Brain pericyte (primary cell): ENCODE measurements at places on chromosomes 16 and 17.

DNA sequence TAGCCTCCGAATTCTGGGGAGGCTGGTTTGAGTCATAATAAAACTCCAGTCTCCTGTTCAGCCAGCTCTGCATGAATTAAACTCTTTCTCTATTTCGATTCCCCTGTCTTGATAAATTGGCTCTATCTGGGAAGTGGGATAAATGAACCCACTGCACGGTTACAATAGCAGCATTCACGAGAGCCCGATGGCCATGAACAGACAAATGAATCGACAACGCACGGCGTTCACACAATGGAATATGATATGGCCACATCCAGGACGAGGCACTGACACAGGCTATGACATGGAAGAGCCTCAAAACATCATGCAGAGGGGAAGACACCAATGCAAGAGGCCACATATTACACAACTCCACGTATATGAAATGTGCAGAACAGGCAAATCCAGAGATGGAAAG, 5.6 kb upstream of the CARD14 start:
- no peak for DNase-seq

DNA sequence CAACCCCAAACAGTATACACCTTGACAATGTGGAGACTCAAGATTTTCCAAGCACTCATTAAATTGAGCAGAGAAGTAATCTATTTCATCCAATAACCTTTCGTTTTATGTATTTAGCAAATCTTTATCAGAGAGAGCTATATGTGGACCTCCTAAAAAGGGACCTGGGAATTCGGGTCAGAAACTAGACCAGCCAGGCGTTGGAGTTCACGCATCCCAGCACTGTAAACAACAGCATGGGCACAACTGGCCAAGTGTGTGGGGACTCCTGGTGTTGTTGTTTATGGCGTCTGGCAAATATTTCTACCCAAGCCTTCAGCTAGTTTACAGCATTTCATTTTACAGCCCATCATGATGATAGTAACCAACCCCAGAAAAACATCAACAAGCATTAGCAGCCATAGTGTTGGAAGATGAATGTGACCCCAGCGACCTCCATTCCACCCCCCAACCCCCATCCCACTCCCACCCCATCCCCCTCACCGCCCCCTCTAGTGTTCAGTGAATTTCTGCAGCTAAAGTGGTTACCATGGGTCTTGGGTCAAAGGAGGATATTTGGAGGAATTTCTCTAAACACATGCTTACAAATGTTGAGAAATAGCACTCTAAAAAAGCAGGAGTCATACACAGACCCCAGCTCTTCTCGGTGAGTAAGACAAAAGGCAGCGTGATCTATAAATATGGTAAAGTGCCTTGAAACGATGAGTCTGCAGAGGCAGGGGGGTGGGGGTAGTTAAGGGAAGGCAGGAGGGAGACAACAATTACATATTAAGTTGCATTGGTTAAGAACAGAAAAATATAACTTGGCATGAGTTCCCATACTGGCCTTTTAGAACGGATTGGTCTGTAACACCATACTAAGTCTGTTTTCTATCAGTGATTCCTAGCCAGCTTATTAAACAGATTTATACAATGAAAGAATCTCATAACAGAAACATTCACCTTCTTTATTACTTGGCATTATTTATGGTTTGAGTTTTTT, 91.4 kb upstream of the TBX2 start:
- DNase-seq: peak; percentile 86

DNA sequence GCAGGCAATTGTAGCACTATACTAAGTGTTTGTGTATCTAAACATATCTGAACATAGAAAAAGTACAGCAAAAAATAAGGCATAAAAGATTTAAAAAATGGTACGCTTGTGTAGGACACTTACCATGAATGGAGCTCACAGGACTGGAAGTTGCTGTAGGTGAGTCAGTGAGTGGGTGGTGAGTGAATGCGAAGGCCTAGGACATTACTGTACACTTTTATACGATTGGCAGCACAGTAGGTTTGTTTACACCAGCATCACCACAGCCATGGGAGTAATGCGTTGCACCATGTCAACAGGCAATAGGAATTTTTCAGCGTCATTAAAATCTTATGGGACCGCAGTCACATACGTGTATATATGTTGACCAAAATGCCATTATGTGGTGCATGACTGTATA, 45.6 kb downstream of the DNAH9 start:
- DNase-seq: no peak

GRCh38 chr16:88370365-88370764, 12.4 kb upstream of the ZNF469 start:
- no peak for DNase-seq

- no peak for DNase-seq
These were observed 22.4 kb upstream of the MFSD6L start for GRCh38 chr17:8821446-8822105.

DNA sequence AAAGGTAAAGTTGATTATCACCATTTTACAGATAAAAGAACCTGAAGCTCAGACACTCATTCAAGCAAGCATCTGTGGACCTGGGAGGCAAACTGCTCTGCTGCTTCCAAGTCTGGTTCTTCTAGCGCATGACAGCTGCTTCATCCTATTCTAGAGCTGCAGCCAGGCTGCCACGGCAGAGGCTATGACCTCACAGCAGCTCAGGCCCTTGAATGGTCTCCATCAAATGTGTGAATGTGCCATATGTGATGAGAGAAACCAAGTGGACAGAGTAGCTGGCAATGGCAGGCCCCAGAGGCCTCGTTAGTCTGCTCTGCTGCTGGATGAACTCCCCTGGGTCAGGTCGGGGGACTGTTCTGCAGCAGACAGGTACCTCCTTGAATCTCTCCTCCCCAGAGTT, 30.7 kb upstream of the FOXJ1 start:
- no peak for DNase-seq

- no peak for DNase-seq
These were observed 28.8 kb downstream of the ZCCHC14 start for GRCh38 chr16:87463722-87464690.

DNA sequence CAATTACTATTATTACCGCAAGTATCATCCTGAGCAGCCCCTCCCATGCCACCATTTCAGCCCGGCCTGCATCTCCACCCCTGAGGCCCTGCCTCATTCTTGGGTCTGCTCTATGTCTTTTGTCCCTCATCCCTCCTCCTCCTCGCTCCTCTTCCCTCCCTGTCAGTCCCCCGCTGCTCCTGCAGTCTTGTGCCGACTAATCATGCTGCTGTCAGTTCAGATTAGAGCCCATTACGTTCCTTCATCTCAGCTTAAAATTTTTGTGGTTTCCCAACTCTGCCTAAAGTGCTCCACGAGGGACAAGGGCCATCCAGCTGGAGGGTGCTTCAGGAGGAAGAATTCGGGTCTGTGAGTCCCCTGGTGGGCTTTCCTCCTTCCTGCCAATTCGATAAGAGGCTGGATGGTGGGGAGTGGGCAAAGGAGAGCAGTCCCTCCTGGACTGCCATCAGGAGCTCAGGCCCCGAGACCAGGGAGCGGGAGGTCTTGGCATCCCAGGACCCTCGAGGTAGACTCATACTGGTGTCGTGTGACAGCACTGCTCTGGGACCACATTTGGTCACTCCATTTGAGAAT, 32.9 kb upstream of the GOSR2 start:
- no peak for DNase-seq

GRCh38 chr17:76336756-76337412, 16.8 kb downstream of the PRPSAP1 start:
- DNase-seq: no peak

GRCh38 chr17:30920282-30920681, 1.5 kb upstream of the ADAP2 start:
- DNase-seq: no peak

DNA sequence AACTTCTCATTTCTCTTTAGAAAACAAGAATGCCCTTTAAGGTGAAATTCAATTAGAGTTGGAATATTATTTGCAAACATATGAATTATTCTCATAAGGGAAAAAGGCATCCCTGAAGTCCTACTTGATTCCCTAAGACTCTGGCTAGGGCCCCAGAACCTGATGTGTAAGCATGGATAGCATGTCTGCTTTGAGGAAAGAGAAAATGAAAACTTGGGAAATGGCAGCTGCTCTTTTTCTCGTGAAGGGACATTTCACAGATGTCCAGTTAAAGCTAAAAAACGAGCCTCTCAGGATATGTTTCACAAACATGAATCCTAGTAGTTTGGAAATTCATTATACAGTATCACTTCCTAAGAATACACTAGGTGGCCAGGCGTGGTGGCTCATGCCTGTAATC, 112.3 kb upstream of the CLEC3A start:
- DNase-seq: no peak

- DNase-seq: no peak
These were observed 49.9 kb upstream of the CPNE2 start for GRCh38 chr16:57042157-57043111.

GRCh38 chr17:66548158-66548557, 245.7 kb downstream of the PRKCA start:
- DNase-seq: no peak

DNA sequence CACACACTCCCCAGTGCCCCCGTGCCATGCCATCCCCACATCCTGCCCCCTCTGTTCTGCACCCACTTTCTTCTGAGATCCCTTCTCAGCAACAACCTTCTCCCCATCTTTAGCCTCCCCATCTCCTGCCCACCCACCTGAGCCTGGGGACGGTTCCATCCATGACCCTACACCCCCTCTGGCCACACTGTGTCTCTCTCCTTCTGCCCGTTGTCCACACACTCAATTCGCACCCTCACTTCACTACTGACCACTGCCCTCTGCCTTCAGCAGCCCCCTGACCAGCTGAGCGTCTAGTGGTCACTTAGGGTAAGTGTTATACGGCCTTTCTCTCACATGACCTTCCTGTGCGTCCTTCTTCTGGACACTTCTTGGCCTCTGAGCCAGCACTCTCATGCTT, 6.1 kb downstream of the ARHGAP27 start:
- DNase-seq: no peak

DNA sequence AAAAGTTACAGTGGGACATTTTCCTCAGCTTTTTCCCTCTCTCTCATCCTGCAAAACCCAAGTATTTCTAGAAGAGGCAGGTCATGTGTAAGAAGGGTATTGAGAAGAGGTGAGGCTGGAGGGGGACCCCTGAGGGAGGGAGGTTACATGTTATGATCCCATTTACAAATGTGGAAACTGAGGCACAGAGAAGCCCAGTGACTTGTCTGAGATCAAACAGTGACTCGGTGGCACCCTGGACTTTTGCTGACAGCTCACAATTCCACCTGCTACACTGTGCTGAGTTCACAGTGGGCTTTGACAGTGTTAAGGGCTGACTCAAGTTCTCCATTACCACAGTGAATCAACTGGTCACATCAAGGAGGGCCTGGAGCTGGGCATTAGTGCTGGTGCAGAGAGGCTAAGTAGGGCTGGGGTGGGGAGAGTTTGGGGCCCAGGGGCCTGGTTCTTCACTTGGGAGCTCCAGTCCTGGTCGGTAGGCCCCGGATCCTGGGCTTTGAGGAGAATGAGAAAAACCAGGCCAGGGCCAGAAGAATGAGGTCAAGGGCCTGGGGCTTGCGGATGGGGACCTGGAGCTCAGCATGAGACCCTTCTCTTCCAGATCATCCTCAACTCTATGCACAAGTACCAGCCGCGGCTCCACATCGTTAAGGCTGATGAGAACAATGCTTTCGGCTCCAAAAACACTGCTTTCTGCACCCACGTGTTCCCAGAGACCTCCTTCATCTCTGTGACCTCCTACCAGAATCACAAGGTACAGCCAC, 26.0 kb downstream of the TBX4 start:
- no peak for DNase-seq

- DNase-seq: no peak
These were observed 10.5 kb downstream of the SLC13A5 start for GRCh38 chr17:6702567-6703215.

DNA sequence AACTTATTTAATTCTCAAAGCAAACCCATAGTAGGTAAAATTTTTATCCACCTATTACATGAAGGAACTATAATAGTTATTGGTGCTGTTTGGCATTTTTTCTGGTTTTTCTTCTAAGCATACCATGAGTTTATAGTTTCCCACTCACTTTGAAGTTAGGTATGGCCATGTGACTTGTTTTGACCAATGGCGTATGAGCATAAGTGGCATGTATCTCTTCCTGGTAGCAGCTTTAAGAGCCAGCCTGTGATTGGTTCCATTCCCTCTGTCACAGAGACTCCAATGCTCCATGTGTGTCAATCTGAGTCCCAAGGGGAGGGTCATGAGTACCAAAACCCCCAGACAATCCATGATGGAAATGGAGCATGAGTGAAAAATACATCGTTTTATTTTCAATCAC, 282.9 kb upstream of the N4BP1 start:
- no peak for DNase-seq

DNA sequence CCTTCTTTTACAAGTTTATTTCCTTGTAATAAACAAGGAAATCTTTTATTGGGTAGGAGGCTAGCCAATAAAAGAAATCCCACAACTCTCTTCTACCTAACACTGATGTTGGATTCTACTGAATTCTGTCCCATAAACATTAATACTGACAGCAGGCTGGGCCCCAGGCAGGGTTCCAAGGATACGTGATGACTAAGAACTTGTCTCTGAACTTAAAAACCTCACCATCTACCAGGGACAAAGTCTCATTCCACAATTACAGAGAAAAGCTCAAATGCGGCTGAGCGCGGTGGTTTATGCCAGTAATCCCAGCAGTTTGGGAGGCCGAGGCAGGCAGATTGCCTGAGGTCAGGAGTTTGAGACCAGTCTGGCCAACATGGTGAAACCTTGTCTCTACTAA, 64.9 kb downstream of the ARHGAP17 start:
- DNase-seq: no peak

- DNase-seq: no peak
These were observed 24.8 kb downstream of the MAP1LC3B start for GRCh38 chr16:87416826-87417527.

DNA sequence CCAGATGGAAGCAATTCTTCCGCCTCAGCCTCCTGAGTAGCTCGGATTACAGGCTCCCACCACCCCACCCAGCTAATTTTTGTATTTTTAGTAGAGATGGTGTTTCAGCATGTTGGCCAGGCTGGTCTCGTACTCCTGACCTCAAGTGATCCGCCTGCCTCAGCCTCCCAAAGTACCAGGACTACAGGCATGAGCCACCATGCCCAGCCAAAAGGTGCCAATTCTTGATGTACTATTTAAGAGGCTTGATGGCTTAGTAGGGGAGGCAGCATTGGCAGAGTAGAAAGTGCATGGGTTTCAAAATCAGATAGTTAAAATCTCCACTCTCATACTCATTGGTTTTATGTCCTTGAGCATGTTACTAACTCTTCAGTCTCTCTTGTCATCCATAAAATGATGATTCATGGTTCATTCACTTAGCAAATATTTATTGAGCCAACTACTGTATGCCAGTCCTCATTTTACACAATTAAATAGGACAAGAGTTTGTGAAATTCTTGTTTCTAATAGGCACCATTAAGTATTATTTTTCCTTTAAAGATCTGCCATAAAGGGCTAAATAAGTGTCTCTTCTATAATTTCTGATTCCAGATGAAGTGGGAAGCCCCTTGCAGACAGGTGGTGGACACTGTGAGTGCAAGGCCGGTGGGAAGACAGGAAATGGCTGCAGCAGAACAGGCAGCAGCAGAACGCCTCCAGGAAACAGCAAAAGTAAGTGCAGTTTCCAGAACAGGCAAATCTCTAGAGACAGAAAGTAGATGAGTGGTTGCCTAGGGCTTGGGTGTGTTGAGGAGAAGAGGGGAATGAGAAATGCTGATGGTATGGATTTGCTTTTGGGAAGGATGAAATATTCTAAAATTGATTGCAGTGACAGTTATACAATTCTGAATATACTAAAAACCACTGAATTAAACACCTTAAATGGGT, 8.2 kb upstream of the RPL27 start:
- no peak for DNase-seq
